ENCODE measurements at places on chromosomes 3 and 15. TPM values are rescaled to one million over a fixed set of nuclear protein-coding genes. Genes with fewer than 3 reads are reported as not detected.

The SLC12A8 gene
- 26.0 TPM for total RNA-seq

The NR2E3 gene
- total RNA-seq: 1.3 TPM

- H3K4me3 ChIP-seq: no peak overlapping the region
- no peaks in the 10 kb centered on the region for H3K36me3 ChIP-seq
- no peaks in the 10 kb centered on the region for H3K4me1 ChIP-seq
- DNase-seq: no peak
- no peaks in the 10 kb centered on the region for H3K27me3 ChIP-seq
These were observed 39.3 kb upstream of the PPP4R2 start for GRCh38 chr3:72957297-72957696.

GRCh38 chr3:160885791-160886286 is 129.8 kb downstream of the PPM1L start:
- peak; percentile 50 for DNase-seq
- no peak overlapping the region for H3K4me3 ChIP-seq
- H3K4me1 ChIP-seq: no peaks in the 10 kb centered on the region
- no peaks in the 10 kb centered on the region for H3K27me3 ChIP-seq
- H3K36me3 ChIP-seq: no peaks in the 10 kb centered on the region

- no peak overlapping the region for H3K27ac ChIP-seq
- DNase-seq: no peak
- H3K4me1 ChIP-seq: no peaks in the 10 kb centered on the region
- no peak overlapping the region for H3K4me3 ChIP-seq
- H3K27me3 ChIP-seq: no peaks in the 10 kb centered on the region
These were observed 95.6 kb downstream of the RFX7 start for GRCh38 chr15:56148064-56148463.

All from Peyer's patch (tissue), 4 donors.